ENCODE measurements at places on chromosomes 2 and 18.

DNA sequence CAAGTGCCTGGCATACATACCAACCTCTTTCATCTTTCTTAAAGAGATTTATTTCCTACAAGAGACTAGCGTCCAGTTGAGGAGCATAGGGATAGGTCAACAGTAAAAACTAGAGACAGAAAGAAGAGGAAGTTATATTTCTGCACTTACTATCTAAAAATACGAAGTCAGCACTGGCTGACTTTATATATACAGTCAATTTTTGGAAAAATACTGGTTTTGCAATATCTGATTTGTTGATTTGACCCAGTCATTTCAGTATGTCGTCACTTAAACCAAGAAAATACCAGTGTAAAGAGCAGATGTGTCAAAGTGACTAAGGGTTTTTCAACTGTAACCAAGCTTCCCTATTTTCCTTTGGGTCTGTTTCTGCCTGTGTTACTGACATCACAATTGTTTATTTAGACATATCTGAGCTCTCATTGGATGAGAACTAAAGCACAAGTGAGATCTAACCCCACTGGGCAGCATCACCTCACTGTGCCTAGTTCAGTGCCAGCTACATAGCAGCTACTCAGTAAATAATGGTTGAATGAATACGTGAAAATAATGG is 23.0 kb downstream of the CYTIP start:
- DNase-seq = no peak

GRCh38 chr18:61929881-61930640 is 37.3 kb upstream of the RNF152 start:
- no peak for DNase-seq

DNA sequence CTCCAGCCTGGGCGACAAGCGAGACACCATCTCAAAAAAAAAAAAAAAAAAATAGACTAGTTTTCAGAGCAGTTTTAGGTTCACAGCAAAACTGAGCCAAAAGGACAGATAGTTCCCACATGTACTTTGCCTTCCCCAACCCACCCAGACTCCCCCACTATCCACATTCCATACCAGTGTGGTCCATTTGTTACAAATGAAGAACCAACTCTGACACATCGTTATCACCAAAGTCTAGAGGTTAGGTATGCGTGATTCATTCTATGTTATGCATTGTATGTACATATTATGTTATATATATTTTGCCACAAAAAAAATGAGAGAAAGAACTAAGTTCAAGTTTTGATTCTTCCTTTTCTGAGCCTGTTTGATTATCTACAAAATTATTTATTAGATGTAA is 3.5 kb downstream of the DUSP11 start:
- DNase-seq = no peak

DNA sequence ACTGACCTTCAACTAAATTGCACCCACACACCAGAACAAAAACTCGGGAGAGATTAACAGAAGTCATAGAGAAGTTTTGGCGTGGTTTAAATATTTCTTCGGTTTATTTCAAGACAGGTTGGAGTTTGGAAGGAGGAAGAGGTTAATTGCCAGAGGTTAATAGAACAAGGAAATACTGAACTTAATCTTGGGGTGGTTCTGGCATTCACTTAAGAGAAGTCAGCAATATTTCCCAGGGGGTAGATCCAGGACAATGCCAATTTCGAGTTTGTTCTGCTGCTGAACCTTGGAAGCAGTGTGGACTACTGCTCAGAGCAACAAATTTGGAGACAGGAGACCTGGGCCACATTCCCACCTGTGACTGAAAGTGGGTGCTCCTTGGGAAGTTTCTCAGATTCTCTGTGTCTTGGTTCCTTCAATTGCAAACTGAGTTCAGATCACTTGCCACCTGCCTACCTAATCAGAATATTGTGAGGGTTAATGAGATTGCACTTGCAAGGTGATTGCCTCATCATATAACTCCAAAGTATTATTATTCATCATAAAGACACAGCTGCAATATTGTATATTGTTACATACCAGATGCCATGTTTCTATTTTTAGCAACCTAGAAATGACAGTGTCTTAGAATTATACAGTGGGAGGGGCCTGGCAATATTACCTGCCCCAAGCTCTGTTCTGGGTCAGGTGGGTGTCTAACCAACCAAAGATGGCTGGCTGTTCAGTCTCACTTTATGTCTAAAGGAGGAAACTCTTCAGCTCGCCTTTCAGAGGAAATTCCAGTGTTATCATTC is 217.4 kb downstream of the CDCA7 start:
- DNase-seq = no peak

- DNase-seq = no peak
Measured at GRCh38 chr2:31090188-31090587, 48.1 kb downstream of the GALNT14 start.

DNA sequence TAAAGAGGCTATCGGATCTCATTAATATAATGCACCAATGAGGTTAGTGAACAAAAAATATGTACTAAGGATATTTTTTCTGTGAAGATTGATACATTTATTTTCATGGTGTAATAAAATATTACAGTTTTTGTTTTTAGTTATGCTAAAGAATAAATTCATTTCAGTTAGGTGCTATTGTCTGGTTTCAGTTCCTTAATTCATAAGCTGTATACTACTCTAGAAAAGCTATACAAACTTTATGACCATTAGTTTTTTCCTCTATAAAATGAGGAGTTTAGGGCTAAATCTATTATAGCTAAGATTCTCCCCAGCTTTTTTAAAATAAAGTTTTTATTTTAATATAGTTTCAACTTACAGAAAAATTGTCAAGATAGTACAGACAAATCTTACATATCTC is 1311.7 kb upstream of the NXPH2 start:
- DNase-seq = no peak

- DNase-seq = no peak
Measured at GRCh38 chr2:98874186-98874689, 61.8 kb downstream of the CRACDL start.

DNA sequence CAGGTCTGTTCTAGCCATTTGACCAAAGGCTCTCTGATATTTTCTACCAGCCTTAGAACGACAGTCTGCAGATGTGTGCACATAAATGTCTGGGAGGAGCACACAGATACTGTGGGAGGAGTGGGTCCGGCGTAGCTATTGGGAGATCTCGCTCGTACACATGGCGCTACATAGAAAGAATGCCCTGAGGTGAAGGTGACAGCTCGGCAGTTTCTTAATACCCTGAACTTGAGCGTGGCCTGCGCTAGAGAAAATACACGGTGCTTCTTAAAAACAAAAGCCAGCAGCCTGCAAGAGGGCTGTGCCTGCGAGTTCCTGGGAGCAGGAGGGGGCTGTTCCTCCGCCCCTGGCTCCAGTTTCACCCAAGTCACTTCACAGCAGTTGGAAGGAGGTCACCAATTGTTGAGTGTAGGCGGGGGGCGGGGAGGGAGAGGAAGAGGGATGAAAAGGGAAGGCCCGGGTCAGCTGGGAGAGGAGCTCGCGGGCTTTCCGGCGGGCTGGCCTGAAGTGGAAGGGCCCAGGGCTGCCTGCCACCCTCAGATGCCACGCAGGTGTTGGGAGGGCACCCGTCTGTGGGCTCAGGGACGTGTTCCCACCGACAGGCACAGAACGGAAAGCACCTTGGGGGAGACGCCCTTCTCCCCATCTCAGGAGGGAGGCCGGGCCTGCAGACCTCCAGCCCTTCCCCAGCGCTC is 124.7 kb upstream of the ZNF516 start:
- DNase-seq = peak; percentile 42

- DNase-seq = no peak
Measured at GRCh38 chr18:77205769-77206168, 43.9 kb upstream of the GALR1 start.

GRCh38 chr2:70896765-70897202 is 38.9 kb upstream of the ATP6V1B1 start:
- no peak for DNase-seq

DNA sequence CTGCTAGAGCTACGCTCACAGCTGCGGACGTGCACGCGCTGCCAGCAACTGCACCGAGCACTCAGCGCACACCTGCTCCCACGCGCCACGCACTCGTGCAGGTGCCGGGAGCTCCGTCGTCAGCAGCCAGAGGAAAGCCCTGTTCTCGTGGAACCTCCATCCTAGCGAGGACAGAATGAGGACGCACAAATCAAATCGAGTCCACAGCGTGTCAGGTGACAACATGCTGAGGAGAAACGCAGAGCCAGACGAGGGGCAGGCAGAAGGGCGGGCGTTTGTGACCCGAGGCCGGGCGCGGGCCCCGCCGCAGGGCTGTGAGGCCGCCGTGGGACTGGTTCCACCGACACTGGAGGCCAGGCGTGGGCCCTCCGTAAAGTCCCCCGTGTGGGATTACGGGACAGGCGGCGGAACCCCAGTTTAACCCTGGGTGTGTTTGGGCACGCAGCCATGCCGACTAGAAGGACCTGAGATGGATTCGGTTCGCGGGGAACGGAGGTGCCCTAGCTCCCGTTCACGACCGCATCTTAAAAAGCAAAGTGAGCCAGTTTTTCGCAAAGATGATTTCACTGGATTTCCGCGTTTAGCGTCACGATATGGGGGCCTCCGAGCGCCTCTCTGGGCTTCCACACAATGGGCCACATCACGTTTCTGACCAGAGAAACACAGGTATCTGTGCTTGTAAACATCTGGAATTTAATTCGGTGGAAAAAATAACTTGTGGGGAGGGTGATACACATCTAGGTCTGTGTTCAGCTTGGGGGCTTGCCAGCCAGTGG is 26.9 kb upstream of the ALKAL2 start:
- DNase-seq = no peak

GRCh38 chr2:95025406-95026319 is at the start of gene MAL:
Gene MAL, plus strand, starts transcription at chr2:95025708. Its CDS starts 85 bp downstream, at chr2:95025793.
- DNase-seq = peak; percentile 71

- DNase-seq = no peak
Measured at GRCh38 chr18:23650968-23651927, 11.5 kb downstream of the ANKRD29 start.

- DNase-seq = no peak
Measured at GRCh38 chr2:182359990-182360662, 66.7 kb downstream of the PDE1A start.

DNA sequence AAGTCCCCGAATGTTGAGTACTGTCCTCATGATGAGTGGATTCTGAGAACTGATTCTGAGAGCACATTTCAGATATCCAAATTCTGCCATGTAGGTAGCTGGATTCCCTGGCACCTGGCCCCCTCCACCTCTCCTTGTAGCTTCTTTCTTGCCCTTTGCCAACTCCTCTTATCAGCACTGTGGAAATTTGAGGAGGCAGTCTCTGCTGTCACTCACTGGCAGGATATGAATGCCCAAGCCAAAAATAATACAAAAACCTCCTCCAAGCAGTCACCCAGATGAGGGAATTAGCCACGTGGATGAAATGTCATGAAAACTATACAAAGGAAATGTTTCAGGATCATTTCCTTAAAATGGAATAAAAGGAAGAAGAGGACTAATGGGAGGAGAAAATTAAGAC is 276.8 kb downstream of the SETBP1 start:
- no peak for DNase-seq

DNA sequence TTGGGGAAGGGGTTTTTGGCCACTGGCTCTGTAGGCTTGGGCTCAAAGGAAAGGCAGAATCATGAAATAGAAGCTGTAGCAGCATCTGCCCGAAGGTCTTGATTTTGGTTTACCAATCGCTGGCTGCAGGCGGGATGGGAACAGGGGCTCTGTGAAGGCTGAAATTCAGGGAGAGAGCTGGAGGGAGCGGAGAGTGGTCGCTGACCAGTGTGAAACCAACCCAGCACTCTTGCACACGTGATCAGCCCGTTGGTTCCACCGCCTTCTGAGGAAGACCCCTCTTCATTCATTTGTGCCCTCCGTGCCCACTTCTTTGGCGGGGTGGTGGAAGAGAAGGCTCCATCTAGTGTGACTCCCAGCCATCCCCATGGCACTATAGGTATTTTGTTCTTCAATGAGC is 82.6 kb downstream of the KLHL29 start:
- DNase-seq = no peak

DNA sequence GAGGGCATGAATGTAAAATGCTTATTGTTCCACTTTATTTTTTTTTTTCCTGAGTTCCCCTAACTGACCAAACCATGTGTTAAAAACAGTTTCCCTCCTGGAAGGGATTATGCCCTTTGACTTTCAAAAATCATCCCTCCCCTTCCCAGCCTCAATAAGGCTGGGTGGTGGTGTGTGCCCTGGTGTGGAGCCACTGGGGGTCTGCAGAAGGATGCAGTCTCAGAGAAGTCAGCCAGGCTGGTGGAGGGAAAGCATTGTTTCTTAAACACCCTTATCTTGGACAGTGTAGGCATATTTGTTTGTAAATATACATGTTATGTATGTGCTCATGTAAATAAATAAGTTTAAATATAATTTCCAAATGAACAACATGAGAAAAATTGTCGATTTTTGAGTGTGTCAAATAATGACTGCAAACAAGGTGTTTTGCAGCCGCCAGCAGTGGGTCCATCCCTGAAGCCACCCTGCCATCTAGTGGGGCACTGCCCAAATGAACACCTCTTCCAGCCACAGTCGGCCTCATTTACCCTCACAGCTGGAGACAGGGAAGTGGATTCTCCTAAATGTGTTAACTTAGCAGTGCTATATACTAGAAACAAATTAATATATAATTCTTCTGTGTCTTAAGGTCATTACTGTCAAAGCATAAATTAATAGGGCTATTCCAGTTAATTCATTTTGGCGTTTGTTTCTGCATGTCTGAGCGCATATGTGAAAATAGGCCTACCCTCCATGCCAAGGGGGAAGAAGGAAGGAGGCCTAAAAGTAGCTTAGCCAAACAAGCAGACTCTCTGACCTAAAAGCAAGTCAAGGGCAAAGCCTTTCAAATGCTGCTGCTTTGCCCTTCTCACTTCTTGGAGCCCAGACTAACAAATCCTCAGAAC is 209.6 kb upstream of the PIK3C3 start:
- peak; percentile 78 for DNase-seq

GRCh38 chr2:163466331-163467250 is 269.2 kb downstream of the FIGN start:
- no peak for DNase-seq

DNA sequence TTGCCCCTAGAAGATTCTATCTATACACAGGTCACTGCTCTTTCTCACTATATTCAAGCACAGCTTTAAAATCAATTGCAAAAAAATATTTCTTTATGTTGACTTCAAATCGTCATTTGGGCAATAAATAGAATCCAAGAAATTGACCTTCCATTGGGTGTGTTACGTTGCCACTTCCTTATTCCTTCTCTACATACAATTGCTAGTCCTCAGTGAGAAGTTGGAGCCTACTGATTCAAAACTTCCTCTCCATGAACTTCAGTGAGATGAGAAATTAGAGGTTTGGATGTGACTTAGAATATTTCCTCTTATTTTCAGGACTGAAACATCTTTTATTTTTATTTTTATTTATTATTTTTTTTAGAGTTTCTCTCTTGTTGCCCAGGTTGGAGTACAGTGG is 40.3 kb downstream of the PMAIP1 start:
- no peak for DNase-seq

DNA sequence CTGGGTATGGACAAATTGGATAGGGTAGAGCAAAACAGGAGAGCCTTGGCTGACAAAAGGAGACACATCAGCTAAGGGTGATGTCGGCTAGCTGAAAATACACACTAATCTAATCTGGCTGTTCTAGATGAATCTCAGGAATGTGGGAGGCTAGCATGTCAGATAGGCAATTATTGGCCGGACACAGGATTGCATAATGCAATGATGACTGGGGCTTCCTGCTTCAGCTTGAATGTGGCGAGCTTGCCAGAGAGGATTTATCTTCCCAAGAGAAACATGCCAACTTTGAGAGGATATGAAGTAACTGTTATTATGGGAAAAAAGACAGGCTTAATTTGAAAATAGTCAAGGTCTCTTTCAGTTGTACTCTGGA is 102.4 kb downstream of the TRIB2 start:
- no peak for DNase-seq

All from glutamatergic neuron (in vitro differentiated cells).